T-helper 1 cell (primary cell): ENCODE measurements at places on chromosomes 3 and 15.

- no peak for DNase-seq
Observed at GRCh38 chr3:12832350-12833221, 8.8 kb downstream of the RPL32 start.

GRCh38 chr3:64612916-64613526, 74.8 kb downstream of the ADAMTS9 start:
- no peak for DNase-seq

DNA sequence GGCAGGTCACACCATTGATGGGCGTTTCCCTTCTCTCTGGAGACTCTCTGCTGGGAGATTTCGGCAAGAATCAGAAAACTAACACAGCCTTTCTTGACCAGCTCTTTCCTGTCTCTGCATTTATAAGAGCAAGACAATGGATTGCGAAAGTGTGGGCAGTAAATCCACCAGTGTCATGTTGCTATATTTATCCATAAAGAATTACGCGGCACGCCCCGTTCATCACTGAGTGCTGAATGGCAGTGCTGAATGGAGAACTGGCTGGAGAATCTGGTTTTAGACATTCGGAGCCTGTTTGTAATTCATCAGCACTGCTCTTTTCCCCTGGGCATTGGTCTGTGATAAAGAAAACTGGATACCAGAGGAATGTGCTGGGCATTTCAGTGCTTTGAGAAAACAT, 2.0 kb upstream of the CEMIP start:
- no peak for DNase-seq

- DNase-seq, result no peak
Observed at GRCh38 chr3:51937611-51938450, 3.9 kb downstream of the RRP9 start.

- no peak for DNase-seq
Observed at GRCh38 chr3:129635656-129636055, 29.2 kb upstream of the PLXND1 start.

GRCh38 chr3:179630753-179631451, 21.9 kb upstream of the USP13 start:
- no peak for DNase-seq

GRCh38 chr3:129665024-129665768, 58.7 kb upstream of the PLXND1 start:
- no peak for DNase-seq

DNA sequence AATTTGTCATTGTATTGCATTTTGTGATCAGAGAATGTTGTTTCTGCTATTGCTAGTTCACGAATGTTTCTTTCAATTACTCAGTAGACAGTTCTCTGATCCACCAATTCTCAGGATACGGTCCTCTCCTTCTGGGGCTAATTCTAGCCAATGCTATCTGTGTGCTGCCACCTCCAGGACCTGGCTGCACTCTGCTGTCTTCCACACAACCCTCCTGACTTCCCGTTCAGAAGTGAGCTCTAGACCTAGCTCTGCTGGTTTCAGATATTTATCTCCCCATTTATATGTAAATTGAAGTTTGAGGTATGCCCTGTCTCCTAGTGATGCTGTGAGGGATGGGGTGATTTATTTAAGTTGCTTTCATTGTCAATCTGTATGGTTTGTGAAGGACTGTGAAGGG, 21.7 kb upstream of the UBL7 start:
- DNase-seq, result no peak

- no peak for DNase-seq
Observed at GRCh38 chr3:102174832-102175374, 259.9 kb upstream of the ZPLD1 start.

- DNase-seq, result no peak
Observed at GRCh38 chr3:184430940-184431339, 51.1 kb downstream of the CHRD start.

DNA sequence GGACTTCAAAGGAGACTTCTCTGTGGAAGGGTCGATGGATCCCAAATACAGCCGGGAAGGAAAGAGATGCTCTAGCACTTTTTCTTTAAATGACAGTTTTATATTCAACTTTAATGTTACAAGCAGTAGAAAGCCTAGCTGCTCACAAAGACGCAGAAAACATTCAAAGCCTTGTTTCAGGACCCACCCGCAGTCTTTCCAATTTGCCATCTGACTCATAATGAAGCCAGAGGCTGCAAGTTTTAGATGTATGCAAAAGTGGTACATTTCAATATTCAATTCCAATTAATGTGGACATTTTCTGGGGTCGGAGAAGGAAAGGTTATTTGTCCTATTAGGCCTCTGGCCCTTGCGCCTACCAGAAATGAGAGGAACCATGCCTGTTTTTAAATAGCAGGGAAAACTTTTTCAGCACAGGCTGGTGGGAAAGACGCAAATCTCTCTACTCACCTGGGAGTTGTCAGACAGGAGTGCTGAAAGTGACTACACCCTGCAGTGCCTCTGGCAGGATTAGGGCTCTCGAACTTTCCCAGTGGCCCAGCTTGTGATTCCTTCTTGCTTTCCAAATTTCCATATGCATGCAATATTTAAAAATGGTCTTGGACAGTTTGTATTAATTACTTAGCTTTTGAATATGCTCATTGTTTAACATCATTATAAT, 117.4 kb upstream of the MBNL1 start:
- DNase-seq, result no peak

DNA sequence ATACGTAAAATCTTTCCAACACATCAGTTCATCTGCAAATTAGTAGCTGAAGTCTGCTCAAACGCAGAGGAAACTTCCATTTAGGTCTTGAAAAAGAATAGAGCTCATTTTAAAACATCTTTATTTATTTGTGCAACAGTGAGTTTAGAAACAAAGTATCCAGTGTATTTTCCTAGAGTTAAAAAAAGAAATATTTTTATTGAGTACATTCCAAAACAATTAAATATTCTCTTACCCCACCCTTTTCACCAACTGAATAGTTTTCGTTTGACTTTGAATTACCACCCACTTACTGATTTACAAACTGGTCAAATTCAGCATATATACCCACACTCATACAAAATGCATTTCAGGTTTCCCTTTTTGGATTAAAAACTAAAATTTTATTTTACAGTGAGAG, 104.7 kb downstream of the ZBTB20 start:
- no peak for DNase-seq

DNA sequence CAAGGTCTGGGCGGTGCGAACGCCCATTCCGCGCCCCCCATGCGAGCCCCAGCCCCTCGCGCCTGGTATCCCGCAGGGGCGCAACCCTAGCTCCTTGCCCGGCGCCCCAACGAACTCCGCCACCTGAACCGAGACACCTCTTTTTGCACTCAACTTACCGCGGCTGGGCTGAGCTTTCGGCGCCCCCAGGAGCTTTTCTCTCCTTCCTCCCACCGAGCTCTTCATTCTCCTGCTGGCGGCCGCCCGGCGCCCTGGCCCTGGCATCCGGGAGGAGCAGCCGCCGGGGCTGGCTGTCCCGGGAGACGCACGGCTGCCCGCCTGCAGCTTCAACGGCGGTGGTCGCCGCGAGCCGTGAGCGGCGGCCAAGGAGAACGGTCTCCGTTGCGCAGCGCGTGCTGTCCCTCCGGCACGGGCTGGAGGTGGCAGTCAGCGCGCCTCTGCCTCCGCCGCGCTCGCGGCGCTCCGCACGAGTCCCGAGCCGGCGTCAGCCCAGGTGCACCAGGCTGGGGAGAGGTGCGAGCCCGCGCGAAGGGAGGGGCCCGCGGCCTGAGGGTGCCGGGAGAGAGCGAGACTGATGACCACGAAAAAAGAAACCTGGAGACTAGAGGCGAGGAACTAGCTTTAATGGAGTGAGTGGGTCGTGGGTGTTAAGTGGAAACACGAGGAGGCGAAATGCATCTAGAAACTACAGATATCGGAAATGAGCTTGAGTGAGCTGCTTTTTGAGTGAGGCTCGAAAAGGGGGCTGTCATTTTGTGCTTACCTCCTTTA, 621.5 kb upstream of the ZNF385D start:
- DNase-seq, result no peak

DNA sequence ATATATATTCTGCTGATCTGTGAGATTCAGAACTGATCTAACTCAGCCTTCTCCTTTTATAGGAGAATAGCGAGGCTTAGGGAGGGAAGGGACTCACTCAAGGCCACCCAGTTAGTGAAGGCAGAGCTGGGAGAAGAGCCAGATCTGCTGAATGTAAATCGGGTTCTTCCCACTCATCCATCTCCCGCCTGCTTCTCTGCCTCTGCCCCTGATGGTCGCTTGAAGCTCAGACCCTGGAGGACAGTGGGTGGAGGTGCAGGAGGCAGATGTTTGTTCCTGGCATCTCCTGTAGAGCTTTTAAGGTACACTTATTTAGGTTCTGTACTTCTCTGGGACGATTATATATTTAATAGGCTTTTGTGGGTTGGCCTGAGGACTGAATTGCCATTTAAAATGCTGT, 4.3 kb downstream of the PDIA5 start:
- DNase-seq, result no peak

DNA sequence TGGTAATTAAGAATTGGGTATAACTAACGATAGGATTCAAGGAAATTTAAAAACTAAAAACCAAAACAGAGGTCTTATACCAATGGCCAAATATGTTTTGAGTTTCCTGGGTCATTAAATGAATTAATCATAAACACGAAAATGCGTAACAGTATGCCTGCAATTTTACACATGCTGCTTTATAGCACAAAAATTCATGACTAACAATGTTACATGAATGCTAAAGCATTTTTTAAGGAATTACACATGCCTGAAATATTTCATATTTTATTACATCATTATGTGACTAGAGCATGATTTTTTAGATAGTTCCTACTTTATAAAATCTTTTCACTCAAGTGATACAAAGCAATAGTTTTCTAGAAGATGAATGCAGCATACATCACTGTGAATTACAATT, 74.7 kb downstream of the ZNF148 start:
- no peak for DNase-seq

- DNase-seq, result no peak
Observed at GRCh38 chr15:63729115-63729884, 104.4 kb downstream of the HERC1 start.

DNA sequence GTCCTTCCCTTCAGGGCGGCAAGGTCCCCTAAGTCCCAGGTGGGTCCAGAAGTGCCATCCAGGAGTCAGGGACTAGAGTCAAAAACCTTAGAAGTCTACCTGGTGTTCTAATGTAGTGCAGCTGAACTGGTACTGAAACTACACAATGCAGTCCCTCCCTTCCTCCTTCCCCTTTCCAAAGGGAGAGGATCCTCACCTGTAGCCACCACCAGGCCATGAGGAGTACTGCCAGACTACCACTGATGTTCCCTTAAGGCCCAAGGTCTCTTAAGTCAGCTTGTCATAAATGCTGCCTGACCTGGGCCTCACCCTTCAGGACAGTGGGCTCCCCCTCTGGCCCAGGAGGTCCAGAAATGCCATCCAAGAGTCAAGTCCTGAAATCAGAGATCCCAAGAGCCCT, 98.9 kb downstream of the ULK4 start:
- no peak for DNase-seq

GRCh38 chr3:166029507-166029906, 192.3 kb upstream of the BCHE start:
- no peak for DNase-seq

DNA sequence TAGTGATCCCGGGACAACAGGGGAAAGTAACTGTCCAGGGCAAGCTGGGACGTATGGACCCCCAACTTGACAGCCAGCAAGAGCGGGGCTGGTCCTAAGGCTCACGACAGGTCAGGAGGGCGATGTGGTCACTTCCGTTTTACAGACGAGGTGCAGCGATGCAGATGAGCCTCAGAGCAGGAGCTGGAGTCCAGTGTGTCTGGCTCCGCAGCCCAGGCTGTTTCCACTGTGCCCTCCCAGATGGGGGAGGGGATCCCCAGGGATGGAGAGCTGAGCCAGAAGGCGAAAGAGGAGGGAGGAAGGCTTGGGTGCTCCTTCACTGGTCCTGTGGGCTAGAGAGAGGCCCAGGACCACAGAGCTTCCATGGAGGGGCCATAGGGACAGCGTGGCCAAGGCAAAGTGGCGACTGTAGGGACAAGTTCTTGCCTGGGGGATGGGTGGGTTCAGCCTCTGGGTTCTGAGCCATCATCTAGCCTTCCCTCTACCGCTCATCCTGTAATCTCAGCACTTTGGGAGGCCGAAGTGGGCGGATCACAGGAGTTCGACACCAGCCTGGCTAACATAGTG, 5.7 kb downstream of the SNX33 start:
- no peak for DNase-seq

GRCh38 chr3:150760431-150761200, 2.4 kb downstream of the SIAH2 start:
- DNase-seq, result no peak

DNA sequence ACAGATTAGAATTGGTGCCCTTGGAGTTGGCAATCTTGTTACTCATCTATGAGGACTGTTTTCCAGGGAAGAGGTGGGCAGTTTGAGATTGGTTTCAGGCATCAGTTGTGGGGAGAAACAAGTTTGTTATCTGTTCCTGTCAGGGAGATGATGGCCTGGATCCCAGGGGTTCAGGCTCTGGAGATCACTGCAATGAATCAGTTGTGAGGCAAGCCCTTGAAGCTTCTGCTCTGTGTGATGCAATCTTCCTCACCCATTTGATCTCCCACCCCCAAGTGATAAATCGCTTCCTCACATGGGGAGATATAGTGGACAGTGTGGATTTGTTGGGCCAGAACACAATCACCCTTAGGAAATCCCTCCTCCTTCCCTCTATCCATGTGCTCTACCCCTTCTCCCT, 276.6 kb upstream of the LRTM1 start:
- DNase-seq, result no peak

DNA sequence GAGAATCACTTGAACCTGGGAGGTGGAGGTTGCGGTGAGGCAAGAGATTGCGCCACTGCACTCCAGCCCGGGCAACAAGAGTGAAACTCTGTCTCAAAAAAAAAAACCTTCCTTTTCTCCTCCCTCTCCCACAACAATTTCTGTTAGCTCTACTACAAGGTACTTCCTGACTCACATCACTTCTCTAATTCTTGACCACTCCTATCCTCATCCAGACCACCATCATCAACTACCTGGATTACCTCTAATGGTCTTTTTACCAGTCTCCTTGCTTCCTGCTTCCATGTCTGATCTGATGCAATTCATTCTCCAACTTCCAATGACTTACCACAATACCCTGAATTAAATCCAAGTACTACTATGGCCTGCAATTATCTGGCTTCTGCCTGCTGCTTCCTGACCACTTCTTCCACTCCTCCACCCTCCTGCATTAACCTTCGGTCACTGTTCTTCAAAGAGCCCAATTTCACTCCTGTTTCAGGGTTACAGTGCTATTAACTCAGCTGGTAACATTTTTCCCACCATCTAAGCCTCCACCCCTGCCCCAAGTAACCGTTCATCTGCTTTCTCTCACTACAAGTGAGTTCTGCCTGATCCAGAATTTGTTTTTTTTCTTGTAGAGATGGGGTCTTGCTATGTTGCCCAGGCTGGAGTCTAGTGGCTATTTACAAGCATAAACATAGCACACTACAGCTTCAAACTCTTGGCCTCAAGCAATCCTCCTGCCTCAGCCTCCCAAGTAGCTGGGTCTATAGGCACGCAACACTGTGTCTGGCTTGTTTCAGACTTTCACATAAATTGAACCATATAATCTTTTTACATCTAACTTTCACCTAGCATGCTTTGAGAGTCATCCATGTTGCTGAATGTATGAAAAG, 27.8 kb downstream of the DCAF1 start:
- no peak for DNase-seq

- no peak for DNase-seq
Observed at GRCh38 chr3:48474619-48475018, 28.1 kb downstream of the ATRIP start.
